ENCODE measurements at places on chromosomes 13 and 19. TPM values are rescaled to one million over a fixed set of nuclear protein-coding genes. Genes with fewer than 3 reads are reported as not detected.

Gene CD22
- 2.0 TPM for total RNA-seq

- no peak overlapping the region for H3K27ac ChIP-seq
- DNase-seq, result no peak
- peaks cover 2% of the 10 kb centered on the region for H3K27me3 ChIP-seq
- H3K4me1 ChIP-seq, result peaks cover 8% of the 10 kb centered on the region
Measured at GRCh38 chr13:22039961-22040360, 369.1 kb downstream of the FGF9 start.

DNA sequence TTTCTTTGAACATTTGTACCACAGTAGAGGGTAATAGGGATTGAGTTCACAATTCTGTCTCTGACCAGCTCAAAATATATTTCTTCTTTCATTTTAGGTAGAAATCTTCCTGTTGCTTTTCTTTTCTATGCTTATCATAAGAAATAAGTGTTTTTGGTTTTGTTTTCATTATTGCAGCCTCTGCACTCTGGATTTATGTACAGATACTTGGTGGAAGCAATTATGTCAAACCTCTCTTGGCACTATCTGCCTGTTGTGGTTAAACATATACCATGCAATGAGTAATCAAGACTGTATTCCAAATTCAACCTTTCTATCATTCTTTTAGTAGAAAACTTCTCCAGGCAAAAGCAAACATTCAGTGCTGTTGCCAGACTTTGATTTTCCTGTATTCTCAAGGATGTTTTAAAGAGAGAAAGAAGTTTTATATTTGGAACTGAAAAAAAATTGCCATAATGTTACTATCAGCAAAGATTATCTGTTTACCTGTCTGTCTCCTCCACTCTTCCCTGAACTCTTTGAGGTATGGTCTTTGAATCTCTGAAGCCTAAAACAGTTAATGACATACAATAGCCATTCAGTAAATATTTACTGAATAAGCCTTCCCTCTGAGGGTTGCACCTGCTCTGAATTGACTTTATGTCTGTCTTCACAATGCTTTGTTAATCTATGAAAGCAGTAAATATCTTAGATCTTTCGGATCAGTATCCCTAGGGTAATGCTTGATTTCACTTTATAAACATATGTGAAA lies 612.5 kb upstream of the PRR20A start:
- no peak overlapping the region for H3K27ac ChIP-seq
- no peaks in the 10 kb centered on the region for H3K4me1 ChIP-seq
- no peaks in the 10 kb centered on the region for H3K36me3 ChIP-seq
- H3K4me3 ChIP-seq, result no peak overlapping the region

GRCh38 chr13:46051968-46052318 lies 603 bp downstream of the ZC3H13 start:
- H3K27ac ChIP-seq, result peak overlapping the region; percentile 94
- peak overlapping the region; percentile 81 for H3K4me3 ChIP-seq

Gene CGB8
- not detected for total RNA-seq

Gene CYP4F11
- total RNA-seq, result not detected

DNA sequence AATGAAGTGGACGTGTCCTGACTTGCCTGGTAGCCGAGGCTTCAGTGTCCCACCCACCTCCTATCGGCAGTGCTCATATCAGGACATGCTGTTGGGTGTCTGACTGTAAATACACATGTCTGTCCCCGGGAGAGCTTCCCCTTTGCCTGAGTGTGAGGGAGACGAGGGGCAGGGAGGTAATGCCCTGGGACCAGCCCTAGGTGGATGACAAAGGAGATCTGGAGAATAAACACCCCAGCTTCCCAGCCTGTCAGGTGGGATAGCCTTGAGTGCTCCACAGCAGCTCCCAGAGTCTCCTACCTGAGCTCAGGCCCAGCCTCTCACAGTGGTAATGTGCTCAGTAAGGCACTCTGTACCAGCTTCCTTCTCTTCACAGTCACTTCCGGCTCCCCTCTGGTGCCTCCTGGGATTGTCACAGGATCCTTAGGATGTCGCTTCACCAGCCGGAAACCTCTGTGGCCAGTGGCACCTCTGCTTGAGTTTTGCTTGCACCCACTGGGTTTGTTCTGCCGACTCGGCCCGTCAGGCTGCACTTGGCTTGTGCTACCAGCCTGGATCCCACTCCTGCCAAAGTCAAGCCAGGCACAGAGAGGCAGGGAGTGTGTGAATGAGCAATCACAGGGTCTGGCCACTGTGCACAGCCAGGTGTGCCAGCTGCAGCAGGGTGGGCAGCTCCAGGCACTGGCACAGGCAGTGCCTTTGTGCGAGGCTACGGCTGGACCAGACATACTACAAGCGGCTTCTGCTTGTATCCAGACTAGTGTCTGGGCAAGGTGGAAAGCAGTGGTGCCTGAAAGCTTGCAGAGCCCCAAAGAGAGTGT lies 54.4 kb upstream of the RGCC start:
- no peak for DNase-seq
- H3K27ac ChIP-seq, result no peak overlapping the region
- H3K36me3 ChIP-seq, result no peaks in the 10 kb centered on the region
- no peaks in the 10 kb centered on the region for H3K4me1 ChIP-seq
- H3K27me3 ChIP-seq, result no peaks in the 10 kb centered on the region

GRCh38 chr19:47257411-47258169 lies 1.3 kb downstream of the CCDC9 start:
- DNase-seq, result no peak
- H3K27ac ChIP-seq, result peak overlapping the region; percentile 96
- H3K4me1 ChIP-seq, result peaks cover 39% of the 10 kb centered on the region
- peak overlapping the region; percentile 88 for H3K4me3 ChIP-seq
- H3K36me3 ChIP-seq, result peaks cover 44% of the 10 kb centered on the region

GRCh38 chr13:24618011-24618955 lies 61.9 kb upstream of the ATP12A start:
- H3K4me1 ChIP-seq, result peaks cover 25% of the 10 kb centered on the region
- no peak overlapping the region for H3K4me3 ChIP-seq
- peak overlapping the region; percentile 66 for H3K27ac ChIP-seq
- H3K36me3 ChIP-seq, result no peaks in the 10 kb centered on the region
- no peaks in the 10 kb centered on the region for H3K27me3 ChIP-seq

Gene SHANK1
- not detected for total RNA-seq

- H3K36me3 ChIP-seq, result peaks cover 40% of the 10 kb centered on the region
- no peak for DNase-seq
- H3K4me3 ChIP-seq, result no peak overlapping the region
- peaks cover 13% of the 10 kb centered on the region for H3K4me1 ChIP-seq
Measured at GRCh38 chr19:16878181-16878965, 10.4 kb upstream of the F2RL3 start.

Gene TUBA3C
- total RNA-seq, result not detected

Gene EHD2
- total RNA-seq, result 0.27 TPM

DNA sequence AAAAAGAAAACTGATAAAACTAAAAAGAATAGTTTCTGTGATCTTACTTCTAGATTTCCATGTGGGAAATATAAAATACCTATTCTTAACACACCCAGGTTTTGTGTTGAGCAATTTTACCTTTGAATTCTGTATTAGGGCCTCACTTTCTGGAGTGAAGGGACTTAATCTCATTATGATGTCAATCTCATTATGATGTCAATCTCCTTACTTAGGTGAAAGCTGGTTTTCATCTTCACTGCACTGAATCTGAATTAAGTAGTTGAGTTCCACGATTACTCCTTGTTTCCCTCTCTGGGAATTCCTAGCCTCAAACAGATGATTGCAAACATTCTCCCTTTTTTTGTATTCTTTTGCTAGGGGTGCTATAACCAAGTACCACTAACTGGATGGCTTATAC lies 1367.2 kb downstream of the EFNB2 start:
- no peak overlapping the region for H3K4me3 ChIP-seq
- no peaks in the 10 kb centered on the region for H3K36me3 ChIP-seq
- H3K27ac ChIP-seq, result no peak overlapping the region
- no peaks in the 10 kb centered on the region for H3K4me1 ChIP-seq
- H3K27me3 ChIP-seq, result peaks cover 10% of the 10 kb centered on the region

GRCh38 chr19:6258812-6259311 lies 20.9 kb downstream of the MLLT1 start:
- H3K27me3 ChIP-seq, result no peaks in the 10 kb centered on the region
- peaks cover 12% of the 10 kb centered on the region for H3K4me1 ChIP-seq

Gene ZNF439
- total RNA-seq, result 3.6 TPM

Measured in activated naive CD4-positive, alpha-beta T cell treated with anti-CD3 and anti-CD28 coated beads for 36 hours (primary cell).